ENCODE measurements at places on chromosomes 4 and X.

DNA sequence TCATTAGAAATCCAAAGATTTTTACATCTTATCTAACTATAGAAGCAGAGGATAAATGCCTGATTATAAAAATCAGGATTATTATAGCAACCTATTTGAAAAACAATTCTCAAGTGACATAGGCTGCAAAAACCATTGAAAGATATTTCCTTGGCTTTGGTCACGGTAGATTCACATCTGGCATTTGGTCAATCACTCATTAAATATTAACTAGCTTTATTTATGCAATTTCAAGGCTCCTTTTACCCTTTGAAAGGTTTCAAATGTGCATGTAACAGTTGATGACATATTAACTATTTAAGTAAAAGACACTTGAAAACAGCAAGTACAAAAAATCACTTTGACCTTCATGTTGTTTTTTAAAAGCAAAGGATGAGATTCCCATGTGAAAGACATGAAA is 98.1 kb downstream of the MMRN1 start:
- DNase-seq = no peak

DNA sequence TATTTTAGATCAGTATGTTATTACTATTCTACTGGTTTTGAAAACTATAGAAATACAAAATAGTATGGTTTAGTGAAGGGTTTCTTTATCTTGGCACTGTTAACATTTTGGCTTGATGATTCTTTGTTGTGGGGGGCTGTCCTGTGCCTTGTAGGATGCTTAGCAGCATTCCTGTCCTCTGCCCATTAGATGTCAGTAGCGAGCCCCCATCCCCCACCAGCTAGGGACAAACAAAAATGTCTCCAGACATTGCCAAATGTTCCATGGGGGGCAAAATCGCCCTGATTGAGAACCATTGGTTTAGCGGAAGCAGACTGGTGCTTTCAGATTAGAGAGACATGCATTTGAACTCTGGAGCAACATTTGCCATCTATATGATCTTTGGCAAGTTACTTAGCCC is 23.3 kb downstream of the SPARCL1 start:
- DNase-seq = no peak

GRCh38 chr4:39668887-39669286 is 29.0 kb upstream of the UBE2K start:
- DNase-seq = no peak

GRCh38 chr4:145414226-145414625 is 67.4 kb upstream of the SMAD1 start:
- DNase-seq = no peak

- no peak for DNase-seq
Observed at GRCh38 chrX:125439194-125439849, 119.7 kb downstream of the TEX13C start.

GRCh38 chr4:95847908-95848460 is 8.1 kb downstream of the PDHA2 start:
- no peak for DNase-seq

DNA sequence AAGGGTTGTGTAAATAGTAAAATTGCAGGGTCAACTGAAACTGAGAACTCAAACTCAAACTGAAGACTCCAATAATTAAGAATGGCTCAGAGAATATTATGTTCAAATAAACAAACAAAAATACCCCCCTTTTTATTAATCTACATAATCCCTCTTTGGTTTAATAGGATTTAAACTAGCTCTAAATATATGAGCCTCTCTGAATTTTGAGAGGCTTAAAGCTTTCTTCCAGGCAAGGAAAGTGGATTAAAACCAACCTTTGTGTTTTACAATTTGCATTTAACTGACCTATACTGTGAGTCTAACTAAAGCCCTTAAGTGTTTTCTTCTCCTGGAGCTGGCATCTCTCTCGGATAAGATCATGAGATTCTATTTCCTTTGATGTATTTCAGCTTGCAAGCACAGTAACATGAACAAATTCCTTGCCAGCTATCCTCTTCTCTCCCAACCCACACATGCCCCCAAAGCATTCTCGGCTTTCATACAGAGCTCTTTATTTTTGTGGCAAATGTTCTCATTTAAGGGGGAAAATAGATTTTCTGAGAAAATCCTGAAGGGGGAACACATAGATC is 1310.8 kb upstream of the AGA start:
- peak; percentile 17 for DNase-seq

DNA sequence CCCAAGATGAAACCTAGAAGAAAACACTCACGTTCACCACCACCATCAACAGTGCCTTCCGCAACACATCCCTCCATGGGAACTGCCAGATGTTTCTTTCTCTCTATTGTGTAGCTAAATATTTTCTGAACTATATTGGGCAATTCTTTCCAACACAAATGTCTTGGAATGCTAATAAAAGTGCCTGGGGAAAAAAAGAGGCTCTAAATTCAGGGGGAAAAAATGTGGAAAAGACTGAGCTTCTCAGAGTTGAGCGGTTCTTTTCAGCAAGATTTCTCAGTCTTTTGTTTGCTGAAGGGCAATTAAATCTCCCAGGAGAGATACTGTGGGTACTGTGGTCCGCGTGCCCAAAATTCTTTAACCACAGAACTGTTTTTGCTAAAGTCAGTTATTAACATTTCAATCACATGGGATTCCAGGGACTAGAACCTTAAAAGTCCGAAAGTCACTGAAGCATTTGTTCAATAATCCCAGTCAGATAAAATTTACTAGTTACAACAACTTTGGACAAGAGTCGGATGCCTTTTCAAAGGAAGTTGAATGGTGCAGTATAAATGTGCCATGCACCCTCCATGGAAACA is 51.9 kb upstream of the DHRSX start:
- no peak for DNase-seq

DNA sequence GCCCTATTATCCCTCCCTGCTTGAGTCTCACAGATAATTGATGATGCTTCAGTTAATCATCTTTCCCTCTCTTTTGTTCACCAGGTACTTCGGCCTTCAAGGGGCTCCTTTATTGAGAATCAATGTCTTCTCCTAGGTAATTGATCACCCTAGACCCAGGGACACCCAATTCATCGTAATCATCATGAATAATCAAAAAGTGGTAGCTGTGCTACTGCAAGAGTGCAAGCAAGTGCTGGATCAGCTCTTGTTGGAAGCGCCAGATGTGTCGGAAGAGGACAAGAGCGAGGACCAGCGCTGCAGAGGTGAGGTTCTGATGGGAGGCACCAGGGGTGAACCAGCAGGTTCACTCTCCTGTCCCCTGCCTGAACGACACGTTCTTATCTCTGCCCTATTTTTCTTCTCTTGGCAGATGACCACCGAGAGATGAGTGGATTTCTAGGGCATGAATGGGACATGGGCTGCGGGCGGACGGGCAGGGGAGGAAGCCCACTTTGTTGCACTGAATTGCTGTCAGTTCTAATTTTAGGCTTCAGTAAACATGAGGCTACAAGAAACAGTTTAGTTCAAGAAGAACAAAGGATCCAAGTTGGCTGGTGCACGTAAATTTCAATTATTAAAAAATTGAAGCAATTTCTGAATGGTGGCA is 80.5 kb downstream of the ALPK1 start:
- no peak for DNase-seq

- DNase-seq = no peak
Observed at GRCh38 chr4:14132301-14132700, 504.8 kb upstream of the BOD1L1 start.

DNA sequence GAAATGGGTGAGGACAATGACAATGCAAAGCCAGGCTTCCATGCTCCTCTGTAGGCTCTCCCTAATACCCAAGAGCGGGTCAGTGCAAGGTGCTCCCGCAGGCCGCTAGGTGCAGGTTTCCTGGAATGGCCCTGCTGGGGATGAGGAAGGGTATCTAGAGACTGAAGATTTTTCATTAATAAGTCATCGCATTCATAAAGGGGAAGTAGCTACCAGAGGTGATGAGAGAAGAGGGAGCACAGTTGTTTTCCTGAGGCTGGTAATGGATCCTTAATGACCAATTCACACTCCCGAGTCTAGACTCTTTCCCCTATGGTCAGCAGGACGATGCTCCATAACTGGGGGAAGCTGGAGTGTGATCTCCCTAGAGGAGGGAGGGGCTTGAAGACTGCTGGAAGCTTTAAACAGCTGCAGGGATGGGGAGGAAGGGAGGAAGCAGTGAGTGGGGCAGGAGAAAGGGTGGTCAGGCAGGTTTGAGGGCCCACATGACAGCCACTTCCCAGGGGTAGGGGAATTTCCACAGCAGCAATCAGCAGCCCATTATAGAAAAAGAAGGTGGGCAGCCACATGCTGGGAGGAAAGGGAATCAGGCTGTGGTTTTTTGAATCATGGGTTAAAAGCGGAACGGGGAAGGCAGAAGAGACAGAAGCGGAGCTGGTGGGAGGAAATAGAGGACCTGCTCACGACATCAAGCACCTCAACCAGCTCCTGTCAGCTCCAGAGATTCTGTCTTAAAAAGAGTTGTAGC is 10.2 kb upstream of the ATP6AP2 start:
- no peak for DNase-seq

DNA sequence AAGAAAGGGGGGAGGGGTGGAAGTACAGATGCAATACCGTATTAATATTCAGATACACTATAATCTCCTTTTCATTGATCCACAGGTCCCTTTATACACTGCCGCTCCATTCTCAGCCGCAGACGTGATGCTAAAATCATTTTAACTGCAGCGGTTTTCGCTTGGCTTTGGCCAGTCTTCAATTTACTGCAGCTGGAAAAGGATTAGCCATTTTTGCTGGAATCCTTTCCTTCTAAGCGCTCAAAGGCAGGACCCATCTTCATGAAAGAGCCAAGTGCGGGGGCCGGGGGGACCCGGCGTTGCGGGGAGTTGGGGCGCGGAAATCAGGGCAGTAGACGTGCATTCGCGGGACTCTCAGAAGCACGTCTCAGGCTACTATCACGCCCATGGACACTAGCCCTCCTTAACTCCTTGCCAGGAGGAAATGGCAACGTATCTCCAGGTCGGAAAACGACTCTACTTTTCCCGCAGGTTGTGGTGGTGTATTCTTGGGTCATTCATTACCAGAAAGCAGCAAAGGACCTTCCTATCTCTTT is 1.7 kb upstream of the PCDH10 start:
- peak; percentile 55 for DNase-seq

- DNase-seq = no peak
Observed at GRCh38 chr4:56360071-56360470, 27.2 kb downstream of the AASDH start.

DNA sequence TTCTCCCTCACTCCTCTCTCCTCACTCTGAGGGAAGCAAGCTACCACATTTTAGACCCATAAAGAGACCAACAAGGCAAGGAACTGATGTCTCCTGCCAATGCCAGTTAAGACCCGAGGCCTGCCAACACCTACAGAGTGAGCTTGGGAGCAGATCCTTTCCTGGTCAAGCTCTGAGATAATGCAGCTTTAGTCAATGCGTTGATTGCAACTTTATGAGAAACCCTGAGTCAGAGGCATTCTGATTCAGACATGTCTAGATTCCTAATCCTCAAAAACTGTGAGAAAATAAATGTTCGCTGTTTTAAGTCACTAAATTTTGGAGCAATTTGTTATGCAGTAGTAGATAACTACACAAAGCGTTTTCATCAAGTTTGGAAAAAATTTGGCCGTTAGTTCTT is 115.5 kb downstream of the JADE1 start:
- no peak for DNase-seq

DNA sequence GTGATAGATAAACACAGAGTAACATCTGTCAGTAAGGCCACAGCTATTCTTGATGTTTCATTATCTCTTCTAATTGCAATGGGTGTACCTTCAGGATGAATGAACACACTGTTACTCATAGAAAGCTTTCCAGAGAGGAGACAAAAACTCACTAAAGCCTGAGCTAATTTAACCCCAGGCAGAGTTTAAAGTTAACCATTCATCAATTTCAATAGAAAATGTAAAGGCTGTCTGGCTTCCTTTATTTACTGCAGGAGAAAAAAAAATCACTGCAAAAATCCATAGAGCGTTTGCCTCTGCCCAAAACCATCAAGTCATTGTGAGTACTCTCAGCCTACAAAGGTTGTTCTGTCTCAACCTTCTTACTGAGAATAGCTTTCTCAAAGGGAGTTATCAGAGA is 376.9 kb downstream of the PPP4R3C start:
- no peak for DNase-seq

DNA sequence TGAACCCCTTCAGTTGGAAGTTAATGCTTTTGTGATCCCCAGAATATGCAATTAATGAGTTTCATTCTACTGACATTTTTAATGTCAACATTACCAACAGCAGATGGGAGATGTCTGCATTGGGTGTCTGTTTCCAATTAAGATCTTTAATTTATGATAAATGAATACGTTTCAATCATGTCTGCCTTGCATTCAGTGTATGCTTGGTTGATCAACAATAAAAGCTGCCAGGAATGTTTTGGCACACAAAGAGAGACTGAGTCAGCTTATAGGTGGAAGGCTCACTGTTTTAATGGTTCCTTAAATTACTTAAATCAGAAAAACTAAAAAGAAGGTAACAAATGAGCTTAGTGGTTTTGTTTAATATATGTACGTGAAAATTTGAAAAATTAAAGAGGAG is 359.9 kb upstream of the CNKSR2 start:
- DNase-seq = no peak

DNA sequence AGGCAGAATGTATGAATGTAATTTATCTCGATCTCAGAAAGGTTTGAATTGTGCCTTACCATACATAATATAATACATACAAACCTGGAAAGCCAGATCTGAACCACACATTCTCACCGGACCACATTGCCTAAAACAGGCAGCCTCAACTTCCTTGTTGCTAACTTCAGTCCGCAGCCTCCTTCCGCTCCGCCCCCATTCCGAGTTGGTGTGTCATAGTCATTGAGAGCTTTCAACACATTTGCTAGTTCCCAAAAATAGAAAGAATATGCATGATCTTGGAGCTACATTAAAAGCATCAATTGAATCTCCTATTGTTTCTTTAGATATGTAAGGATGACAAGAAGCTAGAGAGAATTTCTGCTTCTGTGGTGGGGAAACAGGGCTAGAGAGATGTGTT is 127.2 kb downstream of the ARHGEF9 start:
- DNase-seq = peak; percentile 20

Measured in putamen (tissue), 1 donor.